NCI-H2029 treated with DMSO at 0.1 percent for 48 hours (cell line): ENCODE measurements at places on chromosomes 1 and 21.

- no peak for DNase-seq
These were observed 1.7 kb downstream of the S100B start for GRCh38 chr21:46603228-46603627.

DNA sequence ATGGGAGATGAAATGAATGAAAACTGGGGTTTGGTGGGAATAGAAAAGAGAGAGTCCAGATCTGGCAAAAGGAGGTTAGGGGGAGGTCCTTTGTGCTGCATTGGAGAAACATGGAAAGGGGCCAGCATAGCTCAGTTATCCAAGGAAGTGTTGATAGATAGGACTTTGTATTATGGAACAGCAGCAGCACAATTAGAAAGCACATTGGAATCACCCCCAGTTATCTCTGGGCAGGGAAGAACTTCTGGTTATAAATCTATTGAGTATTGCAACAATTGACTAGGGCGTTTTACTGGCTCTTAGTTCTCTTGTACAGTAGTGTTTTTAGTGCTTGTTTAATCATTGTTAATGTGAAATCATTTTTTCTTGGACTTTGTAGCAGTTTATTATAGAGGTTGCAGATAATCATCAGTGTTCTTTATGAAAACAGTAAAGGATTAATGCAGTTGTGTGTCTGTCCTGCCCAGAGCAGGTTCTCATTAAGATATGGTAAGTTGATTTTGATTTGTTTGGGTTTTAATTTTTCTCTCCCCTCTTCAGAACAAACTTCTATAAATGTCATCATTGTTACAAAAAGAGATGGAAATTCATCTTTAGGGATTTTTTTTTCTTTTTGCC lies 76.6 kb downstream of the NR5A2 start:
- DNase-seq = no peak

- no peak for DNase-seq
These were observed 4.5 kb downstream of the PRAMEF12 start for GRCh38 chr1:12778061-12778460.

DNA sequence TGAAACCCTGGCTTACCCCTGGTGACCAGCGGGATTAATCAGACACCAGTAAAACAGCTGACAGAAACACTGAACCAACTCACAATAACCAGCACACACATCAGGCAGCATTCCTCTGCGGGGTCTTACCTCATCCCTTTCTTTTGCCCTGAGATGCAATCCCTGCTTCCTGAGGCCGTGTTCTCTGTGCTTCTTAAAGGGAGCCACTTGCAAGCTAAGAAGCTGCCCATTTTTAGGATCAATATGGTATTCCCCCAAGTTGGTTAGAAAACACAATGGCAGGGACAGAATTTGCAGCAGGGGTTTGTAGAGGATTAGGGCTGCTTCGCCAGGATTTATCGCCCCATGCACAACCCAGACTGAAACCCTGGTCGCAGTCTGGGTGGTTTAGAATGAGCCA lies 74.7 kb upstream of the OLIG2 start:
- no peak for DNase-seq

DNA sequence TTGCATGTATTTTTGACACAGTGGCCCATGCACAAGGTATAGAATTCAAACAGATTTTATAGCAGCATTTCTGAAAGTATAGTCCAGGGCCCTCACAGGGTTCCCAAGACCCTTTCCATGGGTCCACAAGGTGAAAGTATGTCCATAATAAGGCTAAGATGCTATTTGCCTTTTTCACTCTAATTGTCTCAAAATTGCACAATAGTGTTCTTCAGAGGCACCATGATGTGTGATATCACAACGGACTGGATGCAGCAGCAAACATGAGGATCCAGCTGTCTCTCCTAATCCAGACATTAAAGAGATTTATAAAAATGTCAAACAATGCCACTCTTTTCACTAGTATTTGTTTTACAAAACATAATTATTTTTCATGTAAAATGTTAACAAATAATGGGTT lies 88.8 kb upstream of the PRDX6 start:
- no peak for DNase-seq

DNA sequence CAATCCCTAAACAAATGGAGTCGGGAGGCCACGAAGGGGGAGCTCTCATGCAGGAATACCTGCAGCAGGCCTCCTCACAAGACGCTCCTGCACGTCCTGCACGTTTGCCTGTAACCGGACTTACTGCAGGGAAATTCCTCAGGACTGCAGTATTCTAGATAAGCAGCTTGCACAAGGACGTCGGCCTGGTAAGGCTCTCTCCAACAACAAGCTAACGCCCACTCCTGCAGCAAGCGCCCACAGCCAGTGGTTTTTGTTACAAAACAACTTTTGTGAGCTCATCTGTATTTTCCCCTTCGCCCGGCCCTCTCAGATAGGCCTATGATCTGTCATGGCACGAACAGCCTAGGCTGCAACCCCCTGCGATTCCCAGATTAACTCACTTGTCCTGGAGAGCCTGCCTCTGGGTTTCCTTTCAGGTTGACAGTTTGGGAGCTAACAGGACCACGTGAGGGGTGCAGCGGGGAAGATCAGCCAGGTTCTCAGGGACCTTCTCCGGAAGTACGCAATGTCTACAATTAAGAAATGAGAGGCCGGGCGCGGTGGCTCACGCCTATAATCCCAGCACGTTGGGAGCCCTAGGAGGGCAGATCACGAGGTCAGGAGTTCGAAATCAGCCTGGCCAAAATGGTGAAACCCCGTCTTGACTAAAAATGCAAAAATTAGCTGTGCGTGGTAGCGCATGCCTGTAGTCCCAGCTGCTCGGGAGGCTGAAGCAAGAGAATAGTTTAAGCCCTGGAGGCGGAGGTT lies 921 bp upstream of the MIB2 start:
- no peak for DNase-seq

DNA sequence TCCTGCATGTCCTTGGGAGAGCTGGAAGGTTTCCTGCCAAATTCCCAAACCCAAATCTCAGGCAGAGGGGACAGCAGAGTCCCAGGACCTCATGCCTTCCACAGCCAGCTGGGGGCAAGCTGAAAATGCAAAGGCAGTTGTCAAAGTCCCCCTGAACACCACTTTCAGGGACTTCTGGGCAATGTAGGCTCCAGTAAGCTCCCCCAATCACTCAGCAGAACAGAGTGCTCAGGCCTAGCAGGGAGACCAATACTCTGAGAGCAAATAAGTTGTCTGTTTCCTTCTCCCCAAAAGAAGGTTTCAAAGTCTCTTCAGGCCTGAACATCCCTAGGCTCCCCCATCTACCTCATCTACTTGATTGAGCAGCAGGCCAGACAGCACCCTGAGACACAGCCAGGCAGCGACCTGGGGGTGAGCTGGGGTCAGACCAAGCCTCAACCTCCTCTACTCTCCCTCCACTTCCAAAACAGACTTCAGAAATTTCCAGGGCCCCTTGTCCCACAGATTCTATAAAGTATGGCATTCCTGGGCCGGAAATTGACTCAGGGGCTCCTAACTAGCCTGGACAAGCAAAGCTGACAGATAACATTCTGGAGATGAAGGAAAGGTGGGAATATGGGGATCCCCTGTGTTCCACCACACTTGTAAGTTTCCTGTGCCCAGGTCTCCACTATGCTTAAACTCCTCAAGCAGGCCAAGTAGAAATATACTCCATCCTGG lies 1.9 kb downstream of the SLC9A1 start:
- DNase-seq = no peak
